ENCODE measurements at places on chromosomes 7 and 10.

- no peak for DNase-seq
Observed at GRCh38 chr10:34816085-34816496, 995 bp upstream of the PARD3 start.

DNA sequence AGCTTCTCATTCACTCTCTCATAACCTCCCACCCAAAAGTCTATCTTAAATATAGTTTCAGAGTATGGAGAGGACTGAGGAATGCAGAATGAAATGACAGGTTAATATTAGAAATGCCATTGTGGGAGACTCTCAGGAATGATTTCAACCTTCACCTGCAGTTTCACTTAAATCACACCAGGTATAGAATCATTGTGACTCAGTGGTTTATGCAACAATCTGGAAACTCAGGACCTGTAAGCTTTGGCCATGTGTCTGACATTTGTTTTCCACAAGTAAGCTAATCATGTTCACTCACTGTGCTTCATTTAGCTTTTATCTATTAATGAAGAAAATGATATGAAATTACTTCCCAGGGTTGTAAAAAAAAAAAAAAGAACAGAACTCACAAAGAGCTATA lies 8.7 kb upstream of the PTPN12 start:
- DNase-seq, result no peak

- DNase-seq, result no peak
Observed at GRCh38 chr7:11486271-11486670, 345.7 kb downstream of the THSD7A start.

DNA sequence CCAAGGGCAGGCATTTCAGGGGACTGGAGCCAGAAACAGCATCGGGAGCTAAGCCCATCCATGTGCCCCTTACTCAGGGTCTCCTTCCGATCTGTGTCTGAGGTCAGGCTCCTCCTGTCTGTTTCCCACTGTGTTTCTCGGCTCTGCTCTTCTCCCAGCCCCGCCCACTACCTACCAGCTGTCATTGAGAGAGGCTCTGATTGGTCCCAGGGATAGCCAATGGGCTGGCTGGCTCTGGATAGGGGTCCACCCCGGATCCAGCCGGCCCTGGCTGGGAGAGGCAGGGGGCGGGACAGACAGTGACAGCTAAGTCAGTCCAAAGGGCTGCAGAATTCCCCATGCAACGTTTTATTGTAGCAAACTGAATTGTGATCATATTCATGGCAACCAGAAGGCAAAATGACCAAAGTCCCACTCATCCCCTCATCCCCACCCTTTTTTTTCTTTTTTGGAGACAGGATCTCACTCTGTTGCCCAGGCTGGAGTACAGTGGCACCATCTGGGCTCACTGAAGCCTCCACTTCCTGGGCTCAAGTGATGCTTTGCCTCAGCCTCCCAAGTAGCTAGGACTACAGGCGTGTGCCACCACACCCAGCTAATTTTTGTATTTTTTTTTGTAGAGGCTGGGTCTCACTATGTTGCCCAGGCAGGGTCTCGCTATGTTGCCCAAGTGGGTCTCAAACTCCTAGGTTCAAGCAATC lies 76.3 kb downstream of the CLIP2 start:
- DNase-seq, result no peak

DNA sequence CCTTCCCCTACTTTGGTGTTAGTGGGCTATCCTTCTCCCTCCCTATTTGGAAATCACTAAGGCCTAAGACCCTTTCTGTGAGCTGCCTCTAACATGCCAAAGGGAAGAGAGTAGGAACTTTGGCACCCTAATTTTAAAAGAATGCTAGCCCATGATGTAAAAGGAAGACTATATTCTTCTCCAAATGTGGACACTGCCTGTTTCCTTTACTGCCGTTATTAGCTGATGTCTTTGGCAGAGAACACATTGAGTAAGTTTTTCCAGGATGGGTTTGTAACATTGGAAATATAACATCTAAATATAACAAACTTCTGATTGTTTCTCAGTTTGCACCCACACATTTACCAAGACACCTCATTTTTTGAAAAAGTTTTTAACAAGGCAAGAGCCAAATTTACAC lies 56.9 kb upstream of the TNKS2 start:
- no peak for DNase-seq

GRCh38 chr7:140358024-140358411 lies 40.3 kb downstream of the SLC37A3 start:
- no peak for DNase-seq

GRCh38 chr10:92697663-92698511 lies 8.1 kb downstream of the HHEX start:
- DNase-seq, result no peak

- DNase-seq, result no peak
Observed at GRCh38 chr10:122767621-122768388, 68.2 kb upstream of the C10orf120 start.

GRCh38 chr10:96890172-96890513 lies 58.0 kb downstream of the LCOR start:
- DNase-seq, result no peak

- DNase-seq, result no peak
Observed at GRCh38 chr7:149181450-149181790, 13.9 kb upstream of the ZNF282 start.
